T-helper 2 cell (primary cell): ENCODE measurements at places on chromosomes 4 and X.

DNA sequence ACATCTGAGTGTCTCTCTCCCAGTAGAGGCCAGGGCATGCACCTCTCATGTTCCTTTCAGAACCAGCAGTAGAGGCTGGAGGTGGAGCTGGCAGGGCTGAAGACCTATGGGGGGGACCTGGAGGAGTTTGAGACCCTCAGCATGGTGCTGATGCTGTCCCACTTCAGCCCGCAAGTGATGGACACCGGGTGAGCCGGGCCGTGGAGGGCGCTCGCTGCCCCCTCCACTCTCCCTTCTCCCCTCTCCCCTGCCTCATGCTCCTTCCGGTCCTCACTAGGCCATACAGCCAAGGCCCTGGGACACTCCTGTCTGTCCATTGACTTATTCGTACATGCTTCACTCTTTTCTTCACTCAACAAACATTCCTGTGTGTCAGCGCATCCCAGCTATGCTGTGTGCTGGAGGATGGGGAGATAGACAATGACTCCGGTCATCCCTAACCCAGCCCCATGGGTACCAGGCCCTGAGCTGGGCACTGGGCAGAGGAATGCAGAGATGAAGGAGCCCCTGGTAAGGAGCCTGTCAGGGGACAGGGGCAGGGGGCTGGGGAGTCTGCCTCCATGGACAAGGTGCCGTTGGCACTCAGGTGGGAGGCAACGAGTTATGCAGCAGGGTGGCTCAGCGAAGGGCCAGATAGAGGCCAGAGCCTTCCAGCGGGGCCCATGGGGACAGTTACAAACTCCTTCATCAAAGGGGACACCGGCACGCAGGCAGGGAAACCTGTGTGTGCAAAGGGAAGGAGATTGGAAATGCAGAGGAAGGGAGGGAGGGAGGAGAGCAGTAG lies 28.4 kb upstream of the WFS1 start:
- DNase-seq, result no peak

GRCh38 chrX:25737540-25737939 lies 400.6 kb upstream of the MAGEB18 start:
- no peak for DNase-seq

GRCh38 chr4:12260453-12260852 lies 831.8 kb upstream of the HS3ST1 start:
- no peak for DNase-seq

GRCh38 chr4:171875291-171875690 lies 62.1 kb downstream of the GALNTL6 start:
- DNase-seq, result no peak

DNA sequence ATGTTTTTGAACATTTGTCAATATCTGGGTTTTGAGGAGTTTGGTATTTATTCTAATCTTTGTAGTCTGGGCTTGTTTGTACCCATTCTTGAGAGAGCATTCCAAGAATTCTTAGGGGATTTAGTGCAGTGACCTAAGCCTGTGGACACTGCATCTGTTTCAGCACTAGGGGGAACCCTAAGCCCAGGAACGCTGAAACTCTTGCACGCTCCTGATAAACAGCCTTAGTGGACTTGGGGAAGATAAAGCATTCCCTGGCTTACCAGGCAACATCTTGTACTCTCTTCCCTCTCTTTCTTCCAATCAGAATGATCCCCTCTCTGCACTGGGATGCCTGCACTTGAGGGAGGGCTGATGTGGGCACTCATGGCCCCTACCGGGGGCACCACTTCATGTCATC lies 654.9 kb upstream of the HTR2C start:
- DNase-seq, result no peak
